ENCODE measurements at places on chromosomes 16 and 17.

- no peak for DNase-seq
Measured at GRCh38 chr16:1290063-1290501, 19.4 kb upstream of the UBE2I start.

- no peak for DNase-seq
Measured at GRCh38 chr16:30356401-30357084, 1.4 kb upstream of the CD2BP2 start.

DNA sequence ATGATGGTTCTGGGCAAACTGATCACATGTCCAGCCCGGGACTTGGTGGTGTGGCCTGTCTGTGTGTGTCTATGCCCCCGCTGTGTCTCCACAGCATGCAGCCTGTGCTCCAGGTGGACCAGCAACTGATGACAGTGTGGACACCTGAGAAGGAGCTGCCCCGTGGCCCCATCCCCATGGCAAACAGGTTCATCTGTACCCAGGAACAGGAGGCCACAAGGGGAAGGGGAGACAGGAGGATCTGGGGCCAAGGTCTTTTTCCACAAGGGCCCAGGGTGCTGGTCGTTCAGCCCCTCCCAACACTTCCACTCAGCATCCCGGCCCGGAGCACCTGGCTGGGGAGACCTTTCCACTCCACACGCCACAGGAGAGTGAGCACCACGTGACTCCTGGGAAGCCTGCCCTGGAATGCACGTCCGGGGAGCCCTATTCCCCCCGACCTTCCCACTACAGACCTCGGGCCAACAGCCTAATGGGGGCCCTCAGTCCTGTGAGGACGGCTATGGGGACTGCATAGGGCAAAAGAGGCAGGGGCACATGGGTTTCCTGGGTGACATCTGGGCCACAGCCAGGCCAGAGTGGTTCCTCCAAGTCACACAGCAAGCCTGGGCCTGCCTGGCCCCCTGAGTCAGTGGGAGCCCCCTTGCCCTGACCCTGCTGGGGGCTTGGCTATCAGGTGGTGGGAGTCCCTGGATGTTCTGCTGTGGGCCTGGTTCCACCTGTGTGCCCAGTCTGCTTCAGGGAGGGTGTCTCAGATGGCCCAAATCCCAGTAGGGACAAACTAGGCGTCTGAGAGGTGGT is 20.8 kb upstream of the NXPH3 start:
- DNase-seq = no peak

DNA sequence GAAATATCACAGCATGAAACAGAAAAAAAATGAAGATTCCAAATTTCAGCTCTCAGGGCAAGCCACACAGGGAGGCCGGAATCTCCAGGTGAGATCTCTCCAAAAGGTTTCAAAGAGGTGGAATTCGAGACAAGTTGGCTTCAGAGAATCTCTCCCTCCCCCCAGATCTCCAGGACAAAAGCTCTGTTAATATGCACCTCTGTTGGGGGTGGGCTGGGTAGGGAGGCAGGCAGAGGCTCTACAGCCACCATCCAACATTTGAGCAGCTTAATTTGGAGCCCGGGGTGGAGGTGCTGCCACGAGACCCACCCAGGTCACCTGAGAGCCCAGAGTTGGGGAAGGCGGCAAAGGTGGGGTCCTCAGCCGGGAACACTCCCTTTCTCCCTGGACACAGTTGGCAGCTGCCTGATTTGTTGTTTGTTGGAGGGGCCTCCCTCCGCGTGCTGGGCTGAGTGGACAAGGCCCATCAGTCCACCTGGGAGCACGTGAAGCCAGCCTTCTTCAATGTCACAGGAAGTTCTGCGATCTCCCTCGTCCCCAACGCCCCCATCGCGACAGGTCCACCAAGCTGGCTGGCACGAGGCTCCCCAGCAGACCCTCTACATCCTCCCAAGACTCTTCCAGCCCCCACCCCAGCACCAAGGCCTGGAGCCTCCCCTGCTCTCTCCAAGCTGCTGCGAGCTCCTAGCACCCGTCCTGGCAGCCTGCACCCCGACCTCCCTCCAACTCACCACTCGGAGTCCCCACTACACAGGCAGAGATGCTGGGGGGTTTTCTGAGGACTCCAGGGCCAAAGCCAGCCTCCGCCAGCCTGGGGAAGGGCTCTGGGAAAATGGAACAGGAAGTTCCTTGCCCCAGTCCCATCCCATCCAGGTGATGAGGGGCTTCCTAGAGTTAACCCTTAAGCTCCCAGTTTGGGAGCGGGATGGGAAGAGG is at the start of gene ZSCAN10:
Gene ZSCAN10, minus strand, starts transcription at position 836 of the 936 bp plus-strand sequence. CDS start 6,357 bp downstream, outside the sequence.
- DNase-seq = no peak

GRCh38 chr17:41811549-41812380 is at the start of gene P3H4:
Gene P3H4 (minus strand): TSS chr17:41811949. CDS start chr17:41811915, 34 bp downstream.
- DNase-seq = no peak

GRCh38 chr17:78779850-78780249 is 2.2 kb downstream of the CYTH1 start:
- peak; percentile 34 for DNase-seq

DNA sequence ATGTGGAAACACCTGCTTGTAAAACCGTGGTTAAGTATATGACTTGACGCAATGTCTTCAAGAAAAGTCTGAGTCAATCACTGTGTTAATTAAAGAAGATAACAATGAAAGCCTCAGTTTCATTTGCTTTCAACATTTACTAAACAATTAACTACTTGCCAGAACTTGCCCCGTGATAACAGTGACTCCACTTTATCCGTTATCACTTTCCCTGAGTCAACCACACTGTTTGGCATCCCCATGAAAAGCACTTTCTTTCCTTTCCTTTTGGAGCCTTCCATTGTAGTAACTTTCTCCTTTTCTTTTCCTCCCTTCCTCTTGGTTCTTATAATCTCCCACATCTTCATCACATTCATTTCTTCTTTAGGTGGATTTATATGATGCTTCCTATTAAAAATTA is 435.1 kb upstream of the GOT2 start:
- DNase-seq = no peak

GRCh38 chr16:88456356-88457292 is 3.5 kb downstream of the ZFPM1 start:
- no peak for DNase-seq

DNA sequence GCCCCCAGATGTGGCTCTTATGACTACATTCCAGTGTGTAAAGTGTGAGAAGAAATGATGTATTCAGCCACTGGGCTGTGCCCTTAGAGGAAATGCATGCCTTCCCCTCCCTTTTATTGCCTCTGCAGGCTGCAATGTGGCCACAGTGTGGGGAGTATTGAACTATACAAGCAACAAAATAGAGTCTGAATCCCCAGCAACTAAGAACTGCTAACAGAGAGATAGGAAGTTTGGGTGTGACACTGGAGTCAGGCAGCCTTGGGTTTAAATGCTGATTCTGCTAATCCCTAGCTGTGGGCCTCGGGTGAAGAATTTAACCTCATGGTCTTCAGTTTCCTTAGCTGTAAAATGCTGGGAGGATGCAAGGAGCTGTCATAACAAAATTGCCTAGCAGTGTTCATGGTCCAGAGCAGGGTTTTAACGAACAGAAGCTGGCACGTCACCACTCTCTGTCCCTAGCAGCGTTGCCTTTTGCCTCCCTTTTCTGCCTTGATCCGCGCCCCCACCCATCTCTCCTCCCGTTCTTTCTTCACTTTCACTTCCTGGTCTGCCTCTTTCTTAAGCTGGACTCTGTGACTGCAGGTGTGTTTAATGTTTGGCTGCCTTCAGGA is 50.3 kb downstream of the KPNA2 start:
- no peak for DNase-seq

DNA sequence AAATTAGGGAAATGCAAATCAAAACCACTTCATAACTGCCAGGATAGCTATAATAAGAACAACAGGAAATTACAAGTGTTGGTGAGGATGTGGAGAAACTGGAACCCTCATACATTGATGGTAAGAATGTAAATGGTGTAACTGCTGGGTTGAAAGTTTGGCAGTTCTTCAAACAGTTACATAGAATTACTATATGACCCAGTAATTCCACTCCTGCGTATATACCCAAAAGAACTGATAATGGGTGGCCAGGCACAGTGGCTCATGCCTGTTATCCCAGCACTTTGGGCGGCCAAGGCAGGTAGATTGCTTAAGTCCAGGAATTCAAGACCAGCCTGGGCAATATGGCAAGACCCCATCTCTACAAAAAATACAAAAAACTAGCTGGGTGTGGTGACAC is 4.5 kb upstream of the CMTM4 start:
- DNase-seq = no peak

DNA sequence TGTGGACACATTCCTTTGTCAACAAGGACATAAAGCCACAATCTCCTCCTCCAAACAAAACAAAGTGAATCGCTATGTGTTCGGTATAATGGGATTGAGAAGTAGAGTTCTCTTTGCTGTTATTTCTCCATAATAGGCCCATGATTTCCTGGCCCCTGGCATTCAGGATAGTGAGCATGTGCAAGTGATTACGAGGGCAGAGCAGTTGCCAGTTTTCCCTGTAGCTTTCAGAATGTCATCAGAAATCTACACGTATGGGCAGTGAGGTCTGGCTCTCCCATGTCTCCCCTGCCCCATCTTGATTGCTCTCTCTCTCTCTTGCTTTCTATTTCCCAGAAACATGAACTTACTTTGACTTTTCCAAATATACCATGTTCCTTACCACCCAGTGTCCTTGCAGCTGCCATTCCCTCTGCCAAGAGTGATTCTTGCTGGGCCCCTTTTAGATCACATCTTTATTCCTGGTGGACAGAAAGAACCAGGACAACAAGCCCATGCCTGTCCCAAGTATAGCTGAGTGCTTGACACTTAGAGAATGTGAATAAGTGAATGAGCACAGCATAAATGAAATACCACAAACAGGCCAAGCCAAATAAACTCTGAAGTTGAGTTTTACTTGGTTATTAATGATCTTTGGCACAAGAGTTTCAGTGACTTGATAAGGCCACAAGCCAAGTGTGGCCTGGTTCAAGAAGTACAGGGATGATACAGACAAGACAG is 273.1 kb downstream of the CDH13 start:
- DNase-seq = no peak

GRCh38 chr17:47604598-47604927 is 45.2 kb upstream of the KPNB1 start:
- no peak for DNase-seq

GRCh38 chr17:73105431-73105830 is 12.9 kb upstream of the SLC39A11 start:
- no peak for DNase-seq

- no peak for DNase-seq
Measured at GRCh38 chr17:64387545-64388171, 3.0 kb downstream of the PECAM1 start.

DNA sequence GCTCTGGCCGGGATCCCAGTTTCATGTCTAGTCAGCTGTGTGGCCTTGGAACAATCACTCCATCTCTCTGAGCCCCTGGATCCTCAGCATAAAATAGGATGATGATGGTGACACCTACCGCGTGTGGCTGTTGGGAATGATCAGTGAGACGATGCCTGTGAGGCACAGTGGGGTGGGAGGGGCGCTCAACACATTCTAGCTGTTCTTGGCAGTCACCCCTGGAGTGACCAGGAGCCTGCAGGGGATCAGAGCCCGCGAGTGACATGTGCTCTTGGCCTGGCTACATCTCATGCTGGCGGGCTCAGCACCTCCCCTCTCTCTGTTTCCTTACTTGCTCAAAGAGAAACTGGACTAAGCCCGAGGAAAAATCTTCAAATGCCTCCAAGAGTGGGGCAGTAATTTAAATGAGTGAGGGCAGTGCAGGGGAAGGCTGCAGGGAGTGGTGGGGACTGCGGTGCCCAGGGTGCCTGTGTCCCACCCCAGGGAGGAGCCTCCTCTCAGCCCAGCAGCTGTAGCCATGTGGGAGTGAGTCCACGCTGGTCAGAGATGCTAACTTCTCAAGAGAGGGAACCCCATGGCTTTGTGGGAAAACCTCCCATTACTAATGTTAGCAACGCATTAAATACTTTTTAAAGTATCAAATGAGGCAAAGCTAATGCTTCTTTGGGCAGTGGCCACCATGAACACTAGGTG is 23.1 kb upstream of the DOK4 start:
- DNase-seq = no peak

DNA sequence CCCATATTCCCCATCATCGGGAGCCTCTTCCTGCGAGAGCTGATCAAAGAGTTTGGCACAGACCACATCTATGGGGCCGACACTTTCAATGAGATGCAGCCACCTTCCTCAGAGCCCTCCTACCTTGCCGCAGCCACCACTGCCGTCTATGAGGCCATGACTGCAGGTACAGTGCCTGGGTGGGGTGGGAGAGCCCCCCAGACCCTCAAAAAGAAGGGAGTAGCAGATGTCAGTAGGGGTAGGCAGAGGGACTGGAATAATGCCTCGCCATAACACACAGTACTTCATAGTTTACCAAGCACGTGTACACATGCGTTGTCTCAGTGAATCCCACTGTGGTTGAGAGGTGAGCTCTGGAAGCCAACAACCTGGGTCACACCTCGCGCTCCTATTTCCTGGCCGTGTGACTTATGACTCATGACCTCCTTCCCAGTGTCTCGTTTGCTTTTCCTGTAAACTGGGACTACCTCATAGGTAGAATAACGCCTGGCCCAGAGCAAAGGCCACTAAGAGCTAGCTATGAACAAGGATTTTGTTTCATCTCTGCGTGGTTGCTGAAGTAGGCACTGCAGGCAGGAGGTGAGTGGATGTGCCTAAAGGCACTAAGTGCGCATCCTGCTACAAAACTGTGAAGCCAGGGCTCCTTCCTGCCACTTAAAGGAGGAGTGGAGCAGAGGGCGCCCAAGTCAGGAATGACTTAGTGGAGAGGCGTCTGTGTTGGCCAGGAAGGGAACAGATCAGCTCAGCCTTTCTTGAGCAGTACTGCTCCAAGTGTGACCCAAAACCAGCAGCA is 5.2 kb downstream of the NAGLU start:
- no peak for DNase-seq

DNA sequence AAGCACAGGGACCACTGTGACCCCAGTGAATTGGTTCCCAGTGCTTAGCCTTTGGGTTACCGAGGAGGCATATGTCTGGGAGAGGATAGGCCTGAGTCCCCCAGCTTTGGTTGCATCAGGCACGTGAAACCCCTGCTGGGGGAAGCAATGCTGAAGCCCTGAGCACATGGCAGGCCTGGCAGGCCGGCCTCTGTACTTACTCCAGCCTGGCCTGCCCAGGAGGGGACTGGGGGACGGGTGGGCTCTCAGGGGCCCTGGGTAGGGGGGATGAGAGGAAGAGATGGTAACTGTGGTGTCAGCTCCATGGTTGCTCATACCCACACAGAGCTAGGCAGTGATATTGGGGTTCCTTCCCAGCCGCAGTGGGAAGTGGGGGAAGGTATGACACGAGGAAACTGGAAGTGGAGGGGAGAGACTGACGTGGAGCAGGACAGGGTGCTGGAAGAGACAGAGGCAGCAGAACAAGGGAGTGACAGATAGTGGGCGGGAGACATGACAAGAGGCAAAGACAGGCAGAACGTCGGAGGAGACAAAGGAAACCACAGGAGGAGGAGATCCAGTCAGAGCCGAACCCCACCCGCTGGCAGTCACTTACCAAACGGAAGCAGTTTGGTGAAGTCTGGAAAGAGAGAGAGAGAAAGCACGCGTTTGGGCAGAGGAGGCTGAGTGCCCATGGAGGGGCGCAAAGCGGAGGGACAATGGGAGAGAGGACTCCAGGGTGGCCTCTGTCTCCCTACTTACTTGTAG is 9.1 kb downstream of the TMEM208 start:
- DNase-seq = no peak

GRCh38 chr17:81386646-81387099 is 8.6 kb upstream of the BAHCC1 start:
- no peak for DNase-seq

- no peak for DNase-seq
Measured at GRCh38 chr16:71210-71539, 1.3 kb downstream of the RHBDF1 start.
